ENCODE measurements at places on chromosomes 11 and 22. TPM values are rescaled to one million over a fixed set of nuclear protein-coding genes. Genes with fewer than 3 reads are reported as not detected.

Gene CATSPERZ
- 0.29 TPM for total RNA-seq

Gene CD82
- total RNA-seq: 14.7 TPM

Gene SMCO4
- total RNA-seq: 15.6 TPM

Gene SUSD2
- total RNA-seq: 0.72 TPM

Gene DCDC1
- total RNA-seq: 1.1 TPM

Gene CABP4
- total RNA-seq: not detected

Gene GALR3
- total RNA-seq: not detected

Gene ZNF70
- total RNA-seq: 6.5 TPM

Gene OR52I1
- total RNA-seq: not detected

Gene NLRX1
- total RNA-seq: 29.7 TPM

Gene KCNJ1
- not detected for total RNA-seq

Gene SNX15
- total RNA-seq: 13.0 TPM

Gene PATE2
- 0.36 TPM for total RNA-seq

Gene NAALADL1
- 15.6 TPM for total RNA-seq

Gene PPFIBP2
- 16.8 TPM for total RNA-seq

Gene FGF4
- total RNA-seq: not detected

Gene LRRC74B
- total RNA-seq: under 0.01 TPM

Gene SLC37A2
- total RNA-seq: 0.29 TPM

Gene MORC2
- total RNA-seq: 12.4 TPM

Gene C22orf23
- 0.72 TPM for total RNA-seq

Gene CREBZF
- total RNA-seq: 49.2 TPM

Gene GPHA2
- not detected for total RNA-seq

Gene LDLRAD3
- total RNA-seq: 8.5 TPM

Gene PRAME
- under 0.01 TPM for total RNA-seq

Gene ART1
- not detected for total RNA-seq

Gene BRSK2
- not detected for total RNA-seq

Gene CNGA4
- total RNA-seq: under 0.01 TPM

Gene LMNTD2
- 0.36 TPM for total RNA-seq

Gene NXPE2
- 0.29 TPM for total RNA-seq

Gene OR2AG2
- 0.36 TPM for total RNA-seq
